ENCODE measurements at places on chromosomes 3 and 15. TPM values are rescaled to one million over a fixed set of nuclear protein-coding genes. Genes with fewer than 3 reads are reported as not detected.

DNA sequence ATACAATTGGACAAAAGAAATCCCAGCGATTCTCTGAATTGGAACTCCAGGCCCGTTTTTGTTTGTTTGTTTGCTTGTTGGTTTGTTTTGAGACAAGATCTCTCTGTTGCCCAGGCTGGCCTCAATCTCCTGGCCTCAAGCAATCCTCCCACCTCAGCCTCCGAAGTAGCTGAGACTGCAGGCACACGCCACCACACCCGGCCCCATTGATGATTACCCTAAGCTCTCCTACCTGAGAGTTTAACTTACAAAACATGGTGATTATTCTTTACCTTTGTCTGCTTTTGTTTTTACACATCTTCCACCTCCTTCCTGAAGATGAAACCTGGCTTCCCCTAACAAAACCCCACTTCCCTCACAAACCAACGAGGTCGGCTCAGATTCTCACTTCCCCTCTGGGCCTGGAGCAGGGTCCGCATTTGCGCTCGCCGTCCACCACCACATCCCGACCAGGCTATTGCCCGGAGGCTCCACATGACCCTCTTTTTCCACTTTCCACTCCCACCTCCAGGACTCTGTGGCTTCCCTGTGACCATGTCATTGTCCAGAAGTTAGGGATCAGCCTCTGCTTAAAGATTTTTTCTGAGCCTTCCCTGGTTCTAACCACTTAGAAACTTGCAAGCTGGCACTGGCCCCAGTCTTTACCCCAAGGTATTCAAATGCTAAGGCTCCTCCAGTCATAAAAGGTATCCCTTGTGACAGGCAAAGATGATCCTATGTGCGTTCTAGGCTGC, 14.8 kb downstream of the KLHL6 start:
- H3K4me1 ChIP-seq: peaks cover 73% of the 10 kb centered on the region
- peak overlapping the region; percentile 56 for H3K27ac ChIP-seq
- DNase-seq: no peak
- H3K36me3 ChIP-seq: peaks cover 38% of the 10 kb centered on the region
- peak overlapping the region; percentile 25 for H3K4me3 ChIP-seq
- no peaks in the 10 kb centered on the region for H3K27me3 ChIP-seq

The BBX gene
- total RNA-seq: 37.2 TPM

The LRTM1 gene
- not detected for total RNA-seq

DNA sequence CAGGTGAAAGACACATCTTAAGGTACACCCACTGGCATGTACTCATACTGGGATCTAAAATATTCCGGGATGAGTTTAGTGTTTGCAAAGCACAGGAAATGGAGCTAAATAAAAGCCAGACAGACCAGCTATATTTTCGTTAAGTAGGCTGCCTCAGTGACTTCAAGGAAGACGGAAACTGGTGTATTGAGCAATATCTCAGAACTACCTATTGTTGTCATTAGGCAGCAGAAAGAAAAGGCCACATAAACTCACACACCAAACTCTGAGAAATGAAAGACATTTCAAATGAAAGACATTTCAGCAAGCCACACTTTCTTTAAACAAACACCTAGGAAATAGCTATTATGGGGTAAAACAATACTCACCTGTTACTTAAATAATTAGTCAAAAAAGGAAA, 761.7 kb upstream of the SEMA6D start:
- no peak for DNase-seq
- H3K36me3 ChIP-seq: no peaks in the 10 kb centered on the region
- no peak overlapping the region for H3K27ac ChIP-seq
- no peaks in the 10 kb centered on the region for H3K27me3 ChIP-seq

- H3K27ac ChIP-seq: no peak overlapping the region
- no peaks in the 10 kb centered on the region for H3K36me3 ChIP-seq
- H3K4me3 ChIP-seq: no peak overlapping the region
- peaks cover 3% of the 10 kb centered on the region for H3K27me3 ChIP-seq
- H3K4me1 ChIP-seq: no peaks in the 10 kb centered on the region
These were observed 447.7 kb upstream of the DPPA4 start for GRCh38 chr3:109784852-109785631.

The STRA6 gene
- not detected for total RNA-seq

Measured in activated CD4-positive, alpha-beta T cell treated with anti-CD3 and anti-CD28 coated beads, Interleukin-2, amount 10 ng/mL, durations not matched to agents 24 days and 14 days (primary cell).